ENCODE measurements at places on chromosomes 5 and 9. TPM values are rescaled to one million over a fixed set of nuclear protein-coding genes. Genes with fewer than 3 reads are reported as not detected.

The RGS7BP gene
- polyA plus RNA-seq, result not detected

The PCDHA12 gene
- polyA plus RNA-seq, result not detected

The ABHD17B gene
- polyA plus RNA-seq, result 26.1 TPM

The CDK5RAP2 gene
- 23.7 TPM for polyA plus RNA-seq

The PCDHB16 gene
- polyA plus RNA-seq, result not detected
